ENCODE measurements at places on chromosomes 1 and 21. TPM values are rescaled to one million over a fixed set of nuclear protein-coding genes. Genes with fewer than 3 reads are reported as not detected.

Gene RNU1-4
- total RNA-seq: 7,521 TPM

Gene CD2
- 1.3 TPM for total RNA-seq

Gene LIPI
- total RNA-seq: 0.48 TPM

Gene S1PR1
- total RNA-seq: 14.2 TPM

Gene KRTAP19-1
- not detected for total RNA-seq

Gene FAM72C
- total RNA-seq: not detected

Gene S100A14
- total RNA-seq: 19.8 TPM

Gene KLHDC7A
- not detected for total RNA-seq

DNA sequence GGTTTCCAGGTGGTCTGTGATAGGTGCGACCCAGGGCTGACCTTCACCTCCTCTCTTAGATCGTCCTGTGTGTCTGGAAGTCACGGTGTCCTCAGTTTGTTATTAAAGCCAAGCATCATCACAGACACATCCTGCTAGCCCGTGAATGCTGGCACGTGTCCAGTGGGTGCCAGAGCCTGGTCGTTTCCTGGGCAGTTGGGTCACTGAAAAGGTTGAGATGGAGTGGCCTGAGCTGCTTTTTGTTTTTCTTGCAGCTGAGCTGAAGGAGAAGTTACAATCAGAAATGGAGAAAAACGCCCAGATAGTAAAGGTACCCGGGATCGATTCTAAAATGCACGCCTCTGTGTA is 23.2 kb downstream of the PCNT start:
- H3K36me3 ChIP-seq: no peaks in the 10 kb centered on the region
- no peak overlapping the region for H3K27ac ChIP-seq
- no peaks in the 10 kb centered on the region for H3K4me1 ChIP-seq
- no peaks in the 10 kb centered on the region for H3K27me3 ChIP-seq

- H3K4me1 ChIP-seq: peaks cover 5% of the 10 kb centered on the region
- no peaks in the 10 kb centered on the region for H3K36me3 ChIP-seq
- no peaks in the 10 kb centered on the region for H3K27me3 ChIP-seq
- H3K27ac ChIP-seq: no peak overlapping the region
These were observed 67.2 kb downstream of the SCCPDH start for GRCh38 chr1:246791303-246791918.

DNA sequence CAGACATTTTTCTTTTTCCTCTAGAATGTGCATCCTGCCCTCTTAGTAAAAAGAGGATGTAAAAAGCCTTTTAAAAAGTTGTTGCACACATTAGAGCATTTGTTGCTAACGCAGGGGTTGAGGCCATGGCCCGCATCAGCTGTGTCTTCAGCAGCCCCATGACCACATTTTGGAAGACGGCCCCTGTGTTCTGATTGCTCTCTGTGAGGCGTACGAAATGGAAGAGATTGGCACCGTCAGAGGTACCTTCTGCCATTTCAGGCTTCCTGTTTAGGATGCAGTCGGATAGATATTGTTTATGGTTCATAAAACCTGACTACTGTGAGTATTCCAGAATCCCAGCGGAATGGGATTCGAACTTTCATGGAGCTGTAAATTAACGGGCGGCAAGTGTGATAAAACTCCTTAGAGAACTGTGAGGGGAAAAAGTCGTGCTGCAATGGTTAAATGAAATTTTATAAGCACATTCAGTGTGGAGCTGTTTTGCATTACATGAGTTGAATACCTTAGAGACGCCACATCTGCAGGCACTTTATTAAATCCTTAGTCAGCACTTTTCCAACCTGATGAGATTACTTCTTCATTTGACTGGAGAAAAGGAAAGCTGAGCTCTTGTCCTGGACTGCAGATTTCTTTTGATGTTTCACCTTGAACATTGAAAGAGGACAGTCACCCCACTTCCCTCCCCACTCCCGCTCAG is 273.9 kb downstream of the TM2D1 start:
- no peak overlapping the region for H3K4me3 ChIP-seq
- peak overlapping the region; percentile 85 for H3K27ac ChIP-seq
- H3K27me3 ChIP-seq: no peaks in the 10 kb centered on the region
- no peak for DNase-seq
- no peaks in the 10 kb centered on the region for H3K36me3 ChIP-seq
- H3K4me1 ChIP-seq: peaks cover 17% of the 10 kb centered on the region

DNA sequence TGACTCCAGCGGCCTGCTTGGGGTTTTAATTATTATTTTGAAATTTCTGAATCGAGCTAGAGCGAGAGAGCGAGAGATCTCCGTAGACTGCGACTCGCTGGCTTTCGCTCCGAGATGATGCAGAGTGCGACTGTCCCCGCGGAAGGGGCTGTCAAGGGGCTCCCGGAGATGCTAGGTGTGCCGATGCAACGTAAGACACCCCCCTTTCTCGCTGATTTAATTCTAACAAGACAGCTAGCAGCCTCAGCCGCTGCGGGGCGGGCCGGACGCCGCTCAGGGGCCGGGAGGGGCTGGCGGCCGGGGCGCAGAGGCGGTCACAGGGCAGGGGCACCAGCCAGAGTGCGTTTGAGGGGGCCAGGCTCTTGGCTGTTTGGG is 339 bp downstream of the LHX4 start:
- no peak for DNase-seq
- peaks cover 5% of the 10 kb centered on the region for H3K27me3 ChIP-seq
- no peak overlapping the region for H3K27ac ChIP-seq

DNA sequence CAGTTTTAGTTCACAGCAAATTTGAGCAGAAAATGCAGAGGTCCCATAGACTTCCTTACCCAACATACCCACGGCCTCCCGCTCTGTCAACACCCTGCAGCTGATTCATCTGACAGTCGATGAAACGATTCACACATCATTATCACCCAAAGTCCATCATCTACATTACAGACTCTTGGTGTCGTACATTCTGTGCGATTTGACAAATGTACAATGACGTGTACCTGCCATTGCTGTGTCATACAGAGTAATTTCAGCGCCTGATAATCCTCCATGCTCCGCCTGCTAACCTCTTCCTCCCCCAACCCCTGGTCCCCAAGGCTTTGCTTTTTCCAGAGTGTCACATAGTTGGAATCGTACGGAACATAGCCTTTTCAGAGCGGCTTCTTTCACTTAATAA is 94.7 kb upstream of the SLC25A33 start:
- no peak for DNase-seq
- no peak overlapping the region for H3K4me3 ChIP-seq

- H3K36me3 ChIP-seq: no peaks in the 10 kb centered on the region
- H3K4me3 ChIP-seq: no peak overlapping the region
- H3K4me1 ChIP-seq: peaks cover 3% of the 10 kb centered on the region
- no peak for DNase-seq
These were observed 36.0 kb downstream of the ABCG1 start for GRCh38 chr21:42254651-42255601.

GRCh38 chr1:236751385-236751784 is 43.7 kb upstream of the MTR start:
- no peaks in the 10 kb centered on the region for H3K36me3 ChIP-seq
- no peaks in the 10 kb centered on the region for H3K4me1 ChIP-seq

- no peak overlapping the region for H3K27ac ChIP-seq
- H3K4me3 ChIP-seq: no peak overlapping the region
These were observed 19.5 kb downstream of the SZRD1 start for GRCh38 chr1:16386454-16387113.

- DNase-seq: no peak
- no peak overlapping the region for H3K27ac ChIP-seq
- H3K4me1 ChIP-seq: no peaks in the 10 kb centered on the region
- H3K4me3 ChIP-seq: no peak overlapping the region
- H3K27me3 ChIP-seq: no peaks in the 10 kb centered on the region
- H3K36me3 ChIP-seq: no peaks in the 10 kb centered on the region
These were observed 216.8 kb upstream of the CXADR start for GRCh38 chr21:17295997-17296396.

- no peak overlapping the region for H3K4me3 ChIP-seq
- peak overlapping the region; percentile 49 for H3K27ac ChIP-seq
- H3K27me3 ChIP-seq: no peaks in the 10 kb centered on the region
- peaks cover 12% of the 10 kb centered on the region for H3K4me1 ChIP-seq
- H3K36me3 ChIP-seq: no peaks in the 10 kb centered on the region
These were observed 41.8 kb downstream of the ITSN1 start for GRCh38 chr21:33684068-33684467.

GRCh38 chr1:175841738-175842187 is 98.4 kb upstream of the TNR start:
- H3K4me1 ChIP-seq: no peaks in the 10 kb centered on the region
- no peak for DNase-seq
- no peak overlapping the region for H3K4me3 ChIP-seq
- H3K27me3 ChIP-seq: no peaks in the 10 kb centered on the region
- H3K27ac ChIP-seq: no peak overlapping the region

DNA sequence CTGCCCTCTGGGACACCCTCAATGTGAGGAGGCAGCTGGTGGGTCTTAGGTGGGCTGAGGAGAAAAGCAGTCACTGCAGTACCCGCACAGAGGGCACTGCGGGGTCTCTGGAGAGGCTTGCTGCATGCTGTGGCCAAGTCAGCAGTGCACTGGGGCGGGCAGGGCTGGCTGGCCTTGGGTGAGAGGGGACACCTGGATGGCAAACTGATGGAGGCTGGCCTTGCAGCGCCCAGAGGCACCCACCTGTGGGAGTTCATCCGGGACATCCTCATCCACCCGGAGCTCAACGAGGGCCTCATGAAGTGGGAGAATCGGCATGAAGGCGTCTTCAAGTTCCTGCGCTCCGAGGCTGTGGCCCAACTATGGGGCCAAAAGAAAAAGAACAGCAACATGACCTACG is 3.2 kb downstream of the ELF3 start:
- DNase-seq: no peak
- H3K27ac ChIP-seq: no peak overlapping the region
- H3K4me3 ChIP-seq: peak overlapping the region; percentile 12
- H3K27me3 ChIP-seq: no peaks in the 10 kb centered on the region

GRCh38 chr1:116418091-116418830 is 45.2 kb downstream of the ATP1A1 start:
- H3K4me3 ChIP-seq: peak overlapping the region; percentile 77
- H3K27me3 ChIP-seq: no peaks in the 10 kb centered on the region
- DNase-seq: peak; percentile 82
- peak overlapping the region; percentile 52 for H3K27ac ChIP-seq
- peaks cover 10% of the 10 kb centered on the region for H3K4me1 ChIP-seq

DNA sequence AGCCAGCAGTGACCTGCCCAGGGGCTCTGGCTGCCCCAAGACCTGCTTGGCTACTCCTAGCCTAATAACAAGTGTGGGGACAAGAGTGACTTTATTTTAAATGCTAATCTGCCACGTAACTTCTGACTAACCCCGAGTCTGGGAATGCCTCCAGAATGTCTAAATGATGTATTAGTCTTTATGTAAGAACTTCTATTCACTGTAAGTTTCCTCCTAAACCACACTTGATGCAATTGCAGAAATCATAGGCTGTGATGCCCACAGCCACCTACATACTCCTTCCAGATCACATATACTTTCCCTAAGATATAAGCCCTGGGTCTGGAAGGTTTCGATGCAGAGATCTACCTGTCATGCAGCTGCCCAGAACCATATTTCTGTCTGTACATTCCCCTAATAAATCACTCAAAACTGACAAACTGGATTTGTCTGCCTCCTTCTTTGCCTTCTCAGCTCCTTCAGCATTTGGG is 5.9 kb upstream of the VPS45 start:
- no peak overlapping the region for H3K27ac ChIP-seq
- H3K36me3 ChIP-seq: no peaks in the 10 kb centered on the region
- H3K4me1 ChIP-seq: peaks cover 3% of the 10 kb centered on the region
- H3K4me3 ChIP-seq: no peak overlapping the region
- no peak for DNase-seq
- no peaks in the 10 kb centered on the region for H3K27me3 ChIP-seq

DNA sequence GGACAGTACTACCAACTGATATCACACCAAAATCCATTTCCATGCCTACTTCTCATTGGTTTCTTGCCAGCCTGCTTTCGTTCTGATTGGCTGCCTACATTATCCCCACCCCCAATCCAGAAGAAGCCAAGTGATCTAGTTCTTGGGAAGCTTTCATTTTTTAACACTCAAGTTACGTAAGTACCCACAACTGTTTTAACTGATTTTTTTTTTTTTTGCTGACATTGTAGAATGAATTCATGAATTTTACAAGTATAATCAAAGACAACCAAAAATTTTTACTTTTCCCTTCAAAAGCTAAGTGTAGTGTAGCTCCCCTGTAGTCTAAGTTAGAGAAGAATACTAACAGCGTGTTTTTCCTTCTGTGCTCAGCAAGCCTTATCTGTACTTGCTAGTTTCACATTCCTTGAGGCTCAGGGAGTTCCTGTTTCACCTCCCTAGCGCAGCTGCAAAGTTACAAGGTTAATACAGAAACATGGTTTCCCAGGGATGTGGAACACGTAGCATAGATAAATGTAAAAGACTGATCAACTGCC is at the start of gene SLC9C2:
SLC9C2 (minus strand) TSS at position 17 of the 536 bp plus-strand sequence. CDS start 1,296 bp downstream, outside the sequence.
- H3K4me3 ChIP-seq: peak within 1 kb of the TSS; percentile 24
- no peaks in the 10 kb centered on the region for H3K27me3 ChIP-seq
- peak; percentile 41 for DNase-seq
- no peaks in the 10 kb centered on the region for H3K36me3 ChIP-seq

GRCh38 chr1:2946291-2946690 is 75.0 kb upstream of the ACTRT2 start:
- H3K36me3 ChIP-seq: no peaks in the 10 kb centered on the region
- H3K4me3 ChIP-seq: no peak overlapping the region
- H3K27ac ChIP-seq: no peak overlapping the region
- no peaks in the 10 kb centered on the region for H3K27me3 ChIP-seq
- no peaks in the 10 kb centered on the region for H3K4me1 ChIP-seq
- no peak for DNase-seq

- DNase-seq: no peak
- no peak overlapping the region for H3K4me3 ChIP-seq
- H3K36me3 ChIP-seq: no peaks in the 10 kb centered on the region
- H3K27ac ChIP-seq: no peak overlapping the region
- no peaks in the 10 kb centered on the region for H3K4me1 ChIP-seq
These were observed 276.4 kb upstream of the PLXNA2 start for GRCh38 chr1:208520438-208521099.

- no peak for DNase-seq
- H3K27ac ChIP-seq: peak overlapping the region; percentile 96
- H3K4me1 ChIP-seq: peaks cover 3% of the 10 kb centered on the region
- H3K36me3 ChIP-seq: no peaks in the 10 kb centered on the region
- no peak overlapping the region for H3K4me3 ChIP-seq
- no peaks in the 10 kb centered on the region for H3K27me3 ChIP-seq
These were observed 1.8 kb downstream of the UBAP2L start for GRCh38 chr1:154222518-154222917.

- peak; percentile 37 for DNase-seq
- H3K27ac ChIP-seq: peak overlapping the region; percentile 82
- peak overlapping the region; percentile 98 for H3K4me3 ChIP-seq
- no peaks in the 10 kb centered on the region for H3K36me3 ChIP-seq
These were observed 1.8 kb downstream of the BTG3 start for GRCh38 chr21:17610911-17611310.

- H3K4me1 ChIP-seq: no peaks in the 10 kb centered on the region
- H3K27me3 ChIP-seq: no peaks in the 10 kb centered on the region
- no peaks in the 10 kb centered on the region for H3K36me3 ChIP-seq
These were observed 8.2 kb downstream of the P3H1 start for GRCh38 chr1:42758641-42759040.

- DNase-seq: no peak
- H3K27me3 ChIP-seq: no peaks in the 10 kb centered on the region
- no peaks in the 10 kb centered on the region for H3K36me3 ChIP-seq
- H3K4me1 ChIP-seq: no peaks in the 10 kb centered on the region
- no peak overlapping the region for H3K27ac ChIP-seq
These were observed 165.0 kb upstream of the VAMP3 start for GRCh38 chr1:7606096-7606495.

Measured in ovary (tissue), 10 donors.